ENCODE measurements at places on chromosomes 2 and 18. TPM values are rescaled to one million over a fixed set of nuclear protein-coding genes. Genes with fewer than 3 reads are reported as not detected.

CCDC178 gene
- not detected for total RNA-seq

AFF3 gene
- total RNA-seq: 0.02 TPM

PEX13 gene
- total RNA-seq: 14.0 TPM

CNDP1 gene
- not detected for total RNA-seq

NFATC1 gene
- 6.9 TPM for total RNA-seq

IL18R1 gene
- 1.0 TPM for total RNA-seq

Data from A549 treated with AZD2906 at 1 μM for 4 hours (cell line).